Daoy (cell line): ENCODE measurements at places on chromosomes 3 and 15.

DNA sequence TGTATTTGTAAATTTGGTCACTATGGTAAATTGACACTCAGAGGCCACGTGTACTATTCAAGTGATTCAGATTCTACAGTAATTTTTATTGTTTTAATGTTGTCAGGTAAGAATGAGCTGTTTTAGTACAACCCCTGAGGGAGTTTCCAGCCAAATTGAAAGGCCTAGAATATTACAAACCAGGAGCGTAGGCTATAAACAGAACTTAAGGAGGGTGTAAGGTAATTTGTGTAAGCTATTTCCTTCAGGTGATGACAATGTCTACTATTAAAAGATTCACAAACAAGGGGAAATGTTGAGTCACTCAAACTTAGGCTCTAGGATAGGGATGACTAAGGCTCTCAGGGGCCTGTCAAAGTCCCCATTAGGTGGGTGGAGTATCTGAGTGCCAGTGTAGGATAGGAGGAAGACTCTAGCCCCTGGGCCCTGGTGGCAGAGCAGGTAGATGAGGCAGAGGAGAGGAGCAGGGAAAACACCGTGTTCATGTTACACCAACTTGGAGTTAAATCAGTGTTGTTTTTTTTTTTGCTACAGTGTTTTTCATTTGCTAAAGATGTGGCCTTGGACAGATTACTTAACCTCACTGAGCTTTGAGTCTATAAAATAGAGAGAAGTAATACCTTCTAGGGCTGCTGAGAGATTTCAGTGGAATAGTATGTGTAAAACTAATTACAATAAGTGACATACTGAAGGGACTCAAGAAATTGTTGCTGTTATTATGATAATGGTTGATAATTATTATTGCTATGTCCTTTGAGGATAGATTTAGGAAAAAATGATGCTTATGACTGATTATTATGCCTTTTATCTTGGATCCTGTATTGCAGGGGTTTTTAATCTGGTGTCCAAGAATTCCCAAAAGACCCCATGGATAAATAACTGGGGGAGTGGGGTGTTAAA, 10.3 kb downstream of the TM4SF1 start:
- peak; percentile 76 for DNase-seq

DNA sequence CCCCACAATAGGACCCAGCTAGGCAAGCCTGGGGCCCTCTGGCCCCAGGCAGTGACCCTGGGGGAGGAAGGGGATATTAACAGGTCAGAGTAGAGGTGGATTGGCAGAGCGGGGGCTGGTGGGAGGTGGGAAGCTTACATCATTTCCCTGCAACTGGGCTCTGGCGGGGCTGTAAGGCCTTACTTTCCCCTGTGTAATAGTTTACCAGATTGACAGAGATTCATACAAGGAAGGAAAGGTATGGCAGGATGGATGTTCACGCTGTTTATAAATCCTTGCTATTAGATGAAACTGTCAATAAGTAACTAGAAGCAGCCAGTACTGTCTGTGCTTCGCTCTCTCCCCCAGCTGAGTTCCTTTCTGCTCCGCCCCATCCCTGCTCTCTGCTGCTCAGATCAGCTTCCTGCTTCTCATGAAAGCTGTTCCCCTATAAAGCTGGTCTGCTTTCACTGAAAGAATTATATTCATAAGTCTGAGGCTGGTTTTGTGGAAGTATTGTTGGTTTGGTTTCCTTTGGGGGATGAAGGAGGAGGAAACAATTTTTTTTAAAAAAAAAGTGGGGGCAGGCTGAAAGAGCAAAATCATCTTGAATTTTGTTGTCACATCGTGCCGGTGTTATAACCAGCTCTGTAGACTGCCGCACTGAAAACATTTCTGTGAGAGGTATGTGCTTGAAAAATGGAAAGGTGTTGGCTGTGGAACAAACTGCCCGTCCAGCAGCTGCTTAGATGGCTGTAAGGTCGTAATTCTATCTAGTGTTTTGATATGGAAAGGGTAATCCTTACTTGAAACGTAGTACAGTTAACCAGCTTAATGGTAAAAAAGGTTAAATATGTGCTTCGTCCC, 76.4 kb downstream of the BBX start:
- peak; percentile 36 for DNase-seq

DNA sequence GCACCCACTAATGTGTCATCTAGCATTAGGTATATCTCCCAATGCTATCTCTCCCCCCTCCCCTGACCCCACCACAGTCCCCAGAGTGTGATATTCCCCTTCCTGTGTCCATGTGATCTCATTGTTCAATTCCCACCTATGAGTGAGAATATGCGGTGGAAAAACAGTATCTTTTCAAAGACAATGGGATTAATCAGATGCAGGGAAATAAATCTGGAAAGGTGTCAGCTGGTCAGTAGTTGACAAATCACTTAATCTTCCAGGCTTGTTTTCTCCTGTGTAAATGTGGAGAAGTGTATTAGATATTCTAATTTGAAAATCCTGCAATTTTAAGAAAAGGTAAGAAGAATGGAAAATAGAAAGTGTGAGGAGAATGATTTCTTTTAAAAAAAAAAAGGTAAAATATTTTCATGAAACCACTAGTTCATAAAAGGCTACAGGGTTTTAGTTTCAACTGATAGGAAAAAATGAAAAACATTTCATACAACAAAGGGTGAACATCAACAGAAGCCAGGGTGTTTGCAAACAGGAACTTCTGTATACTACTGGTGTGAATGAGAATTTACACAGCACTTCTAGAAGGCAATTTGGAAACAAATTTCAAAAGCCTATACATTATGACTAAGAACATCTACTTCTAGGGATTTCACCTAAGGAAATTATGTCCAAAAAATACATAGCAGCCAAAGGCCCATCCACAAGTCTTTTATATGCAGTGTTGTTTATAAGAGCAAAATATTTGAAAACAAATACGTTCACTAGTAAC, 113.5 kb downstream of the CBLB start:
- no peak for DNase-seq

- DNase-seq, result no peak
Measured at GRCh38 chr3:47870702-47871260, 67.8 kb downstream of the DHX30 start.

DNA sequence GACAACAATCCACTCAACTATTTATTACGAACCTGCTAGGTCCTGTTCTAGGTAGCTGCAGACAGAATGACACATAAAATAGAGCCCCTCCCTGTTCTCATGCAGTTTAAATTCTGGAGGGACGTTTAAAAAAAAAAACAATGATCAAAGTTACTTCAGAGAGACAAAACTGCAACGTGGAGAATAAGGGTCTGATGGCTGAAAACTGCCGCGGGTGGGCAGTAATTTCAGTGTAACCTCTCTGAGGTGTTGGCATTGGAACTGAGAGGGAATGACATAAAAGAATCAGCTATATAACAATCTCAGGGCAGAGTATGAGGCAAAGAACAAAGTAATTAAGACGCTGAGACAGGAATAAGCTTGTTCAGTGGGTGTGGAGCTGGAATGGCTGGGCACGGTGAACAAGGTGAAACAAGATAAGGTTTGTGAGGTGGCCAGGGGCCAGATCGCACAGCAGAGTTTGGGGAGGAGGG, 19.5 kb downstream of the TBL1XR1 start:
- no peak for DNase-seq

DNA sequence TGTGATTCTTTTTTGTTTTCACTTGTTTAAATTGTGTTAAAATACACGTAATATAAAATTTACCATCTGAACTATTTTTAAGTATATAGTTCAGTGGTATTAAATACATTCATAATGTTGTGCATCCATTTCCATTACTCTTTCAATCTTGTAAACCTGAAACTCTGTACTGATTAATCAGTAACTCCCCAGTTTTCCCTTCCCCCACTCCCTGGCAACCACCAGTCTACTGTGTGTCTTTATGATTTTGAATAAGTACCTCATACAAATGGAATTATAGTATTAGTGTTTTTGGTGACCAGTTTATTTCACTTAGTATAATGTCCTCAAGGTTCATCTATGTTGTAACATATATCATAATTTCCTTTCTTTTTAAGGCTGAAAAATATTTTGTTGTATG, 59.3 kb downstream of the GLCE start:
- DNase-seq, result no peak

GRCh38 chr3:53804697-53805462, 41.3 kb downstream of the CHDH start:
- DNase-seq, result peak; percentile 62

DNA sequence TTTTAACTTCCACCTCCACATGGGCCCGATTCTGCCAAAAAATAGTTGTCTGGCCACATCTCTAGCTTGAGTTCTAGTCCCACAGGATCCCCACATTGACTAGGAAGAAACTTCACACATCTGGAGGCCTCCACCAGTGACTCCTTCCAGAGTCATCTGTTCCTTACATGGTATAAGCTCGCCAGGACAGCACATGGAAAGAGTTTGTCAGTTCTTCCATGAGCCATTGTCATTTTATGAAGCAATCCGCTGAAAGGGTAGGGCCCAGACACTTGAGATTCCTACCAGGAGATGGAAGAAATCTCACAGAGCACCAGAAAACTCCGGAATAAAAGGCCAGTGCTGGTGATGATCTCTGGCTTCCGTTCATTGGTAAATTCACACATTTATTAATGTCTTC, 350.5 kb upstream of the ICE2 start:
- no peak for DNase-seq

DNA sequence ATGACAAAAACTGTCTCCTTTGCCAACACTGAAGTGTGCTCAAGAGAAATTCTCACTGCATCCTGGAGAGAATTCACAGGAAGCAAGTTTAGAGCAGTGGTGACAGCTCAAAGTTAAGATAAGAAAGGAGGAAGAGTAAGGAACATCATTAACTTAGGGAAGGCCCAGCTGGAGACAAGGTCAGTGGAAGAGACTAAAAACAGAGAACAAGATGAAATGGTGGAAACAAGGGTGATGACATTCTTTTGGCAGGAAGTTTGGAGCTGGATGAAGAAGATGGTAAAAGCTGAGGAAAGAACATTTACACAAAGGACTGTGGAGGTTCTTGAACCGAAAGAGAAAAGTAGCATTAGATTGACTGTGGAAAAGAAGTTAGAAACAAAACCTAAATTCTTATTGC, 6.7 kb upstream of the SUCLG2 start:
- DNase-seq, result no peak

DNA sequence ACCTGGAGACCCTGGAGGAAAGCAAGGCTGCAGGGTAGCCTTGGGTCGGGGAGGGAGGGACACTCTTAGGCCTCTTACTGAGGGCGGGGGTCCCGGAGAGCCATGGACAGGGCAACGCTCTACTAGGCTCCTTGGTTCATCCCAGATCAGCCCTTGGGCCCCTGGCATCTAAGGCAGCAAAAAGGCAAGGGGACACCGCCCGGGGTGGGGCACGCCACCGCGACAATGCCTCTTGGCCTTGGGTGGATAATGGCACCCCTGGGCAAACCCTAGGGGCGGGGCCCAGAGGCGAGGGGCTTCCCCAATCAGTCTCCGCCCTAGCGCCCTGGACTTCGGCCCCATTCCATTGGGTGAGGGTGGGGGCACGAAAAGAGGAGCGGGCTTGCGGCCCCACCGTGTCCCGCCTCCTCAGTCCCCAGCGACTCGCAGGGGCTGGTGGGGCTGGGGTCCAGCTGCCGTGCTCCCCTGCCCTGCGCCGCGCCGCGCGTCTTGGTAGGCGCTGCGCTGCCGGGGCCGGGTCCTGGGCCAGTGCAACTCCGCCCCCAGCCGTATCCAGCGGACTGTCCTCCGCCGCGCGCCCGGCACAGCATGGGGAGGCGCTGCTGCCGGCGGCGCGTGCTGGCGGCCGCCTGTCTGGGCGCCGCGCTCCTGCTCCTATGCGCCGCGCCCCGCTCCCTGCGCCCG, at the start of gene CHST13:
Gene CHST13 (plus strand): TSS at position 411 of the 684 bp plus-strand sequence. CDS start 178 bp downstream, at position 589.
- DNase-seq, result peak; percentile 72

DNA sequence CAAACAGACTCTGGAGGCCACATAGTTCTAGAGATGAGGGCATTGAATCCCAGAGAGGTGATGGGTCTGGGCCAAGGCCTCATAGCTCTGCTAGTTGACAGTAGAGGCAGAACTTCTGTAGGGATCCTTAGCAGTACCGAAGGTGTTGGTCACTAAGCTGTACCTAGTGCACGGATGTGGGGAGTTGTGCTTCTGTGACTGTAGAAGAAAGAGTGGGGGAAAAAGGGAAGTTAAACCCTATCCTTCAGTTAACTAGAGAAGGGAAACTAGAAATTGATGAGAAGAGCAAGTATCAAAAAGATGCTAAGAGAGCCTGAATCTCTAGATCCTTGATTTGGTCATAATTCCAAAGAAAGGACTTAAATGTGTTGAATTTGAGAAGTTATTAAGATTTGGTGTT, 186.7 kb downstream of the NFKBIZ start:
- DNase-seq, result no peak

DNA sequence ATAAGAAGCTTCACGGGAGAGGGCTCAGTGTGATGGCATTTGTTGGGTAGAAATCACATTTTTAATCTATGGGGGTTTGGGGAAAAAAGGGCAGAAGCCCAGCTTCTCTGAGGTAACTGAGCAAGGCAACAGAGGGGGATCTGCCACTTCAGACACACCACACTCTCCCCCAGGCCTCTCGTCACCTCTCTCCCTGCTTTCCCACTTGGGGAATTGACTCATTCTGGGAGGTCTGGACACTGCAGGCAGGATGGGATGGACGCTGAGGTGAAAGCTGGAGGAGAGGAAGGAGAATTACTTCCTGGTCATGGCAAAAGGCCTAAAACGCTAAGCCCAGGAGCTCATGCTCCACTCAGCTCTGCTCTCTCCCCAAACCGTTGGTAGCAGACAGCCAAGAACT, 33.2 kb downstream of the MYO5C start:
- peak; percentile 81 for DNase-seq

GRCh38 chr3:32888739-32889138, 62.7 kb upstream of the CCR4 start:
- no peak for DNase-seq

DNA sequence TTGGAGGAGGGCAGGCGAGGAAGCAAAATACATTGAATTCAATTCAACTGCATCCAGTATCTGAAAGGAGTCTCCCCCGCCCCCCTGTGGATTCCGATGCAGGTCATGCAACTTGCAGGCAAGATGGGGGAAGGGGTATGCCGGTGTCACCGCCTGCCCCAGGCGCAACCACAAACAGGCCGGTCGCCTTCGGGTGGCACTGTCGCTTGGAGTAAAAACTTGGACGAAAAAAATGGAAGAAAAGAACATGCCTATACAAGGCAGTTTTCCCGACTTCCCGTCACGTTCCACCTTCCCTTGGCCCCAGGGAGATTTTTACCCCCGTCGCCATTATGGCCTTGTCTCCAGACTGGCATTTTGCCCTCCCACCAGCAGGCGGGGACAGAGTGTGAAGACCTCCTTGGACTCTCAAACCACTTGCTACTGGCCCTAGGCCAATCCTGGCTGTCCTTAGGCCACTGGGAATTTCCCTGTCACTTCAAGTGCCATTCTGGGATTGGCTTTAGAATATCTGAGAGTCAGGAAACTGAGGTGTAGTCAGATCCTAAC, 1.6 kb upstream of the NTRK3 start:
- peak; percentile 33 for DNase-seq

- DNase-seq, result no peak
Measured at GRCh38 chr3:194944526-194944925, 258.8 kb downstream of the FAM43A start.

- DNase-seq, result no peak
Measured at GRCh38 chr3:34073961-34074360, 275.5 kb downstream of the PDCD6IP start.
